EH (cell line): ENCODE measurements at places on chromosomes 1 and 21.
A peak's percentile ranks its signal among the peaks of the same experiment; 100 is the strongest.

- DNase-seq, result peak; percentile 58
Measured at GRCh38 chr1:66266756-66267155, 267.2 kb upstream of the SGIP1 start.

DNA sequence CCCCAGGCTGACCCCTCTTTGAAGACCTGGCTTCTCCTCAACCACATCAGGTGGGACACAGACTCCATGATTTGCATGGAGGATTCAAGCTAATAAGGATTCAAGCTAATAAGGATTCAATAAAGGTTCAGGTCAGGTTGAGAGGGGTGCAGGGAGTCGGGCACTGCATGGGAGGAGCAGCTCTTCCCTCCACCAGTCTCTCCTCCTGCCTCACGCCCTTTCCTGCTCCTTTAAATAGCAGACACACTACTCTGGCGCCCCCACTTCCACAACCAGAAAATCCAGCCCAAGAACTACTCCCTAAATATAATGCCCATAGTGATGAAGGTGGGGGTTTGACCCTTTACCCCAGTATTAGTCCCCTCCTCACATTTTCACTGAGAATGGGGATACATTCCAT is 7.1 kb downstream of the MEX3A start:
- no peak for DNase-seq

GRCh38 chr1:111631502-111631901 is 11.9 kb downstream of the RAP1A start:
- no peak for DNase-seq

- no peak for DNase-seq
Measured at GRCh38 chr1:90335558-90335957, 340.6 kb downstream of the ZNF326 start.

GRCh38 chr1:43802356-43802980 is 95.1 kb downstream of the ST3GAL3 start:
- DNase-seq, result no peak

GRCh38 chr1:171788696-171789095 is 7.2 kb downstream of the METTL13 start:
- DNase-seq, result peak; percentile 88

DNA sequence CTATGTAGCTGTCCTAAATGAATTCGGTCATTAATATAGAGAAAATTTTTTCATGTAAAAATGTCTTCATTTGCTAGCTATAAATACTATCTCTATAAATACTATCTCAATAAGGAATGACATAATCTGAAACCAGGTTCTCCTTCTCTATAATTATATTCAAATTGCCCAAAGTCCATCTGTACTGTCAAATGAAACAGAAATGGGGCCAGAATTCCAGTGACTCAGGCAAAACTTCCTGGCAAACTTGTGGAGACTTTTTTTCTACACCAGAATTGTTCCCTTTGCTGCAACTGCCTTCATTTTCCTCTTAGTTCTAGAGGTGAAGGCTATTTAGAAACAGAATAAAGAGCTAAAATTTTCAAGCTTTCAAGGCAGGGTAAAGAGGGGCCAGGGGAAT is 152.5 kb downstream of the KCNH1 start:
- no peak for DNase-seq

DNA sequence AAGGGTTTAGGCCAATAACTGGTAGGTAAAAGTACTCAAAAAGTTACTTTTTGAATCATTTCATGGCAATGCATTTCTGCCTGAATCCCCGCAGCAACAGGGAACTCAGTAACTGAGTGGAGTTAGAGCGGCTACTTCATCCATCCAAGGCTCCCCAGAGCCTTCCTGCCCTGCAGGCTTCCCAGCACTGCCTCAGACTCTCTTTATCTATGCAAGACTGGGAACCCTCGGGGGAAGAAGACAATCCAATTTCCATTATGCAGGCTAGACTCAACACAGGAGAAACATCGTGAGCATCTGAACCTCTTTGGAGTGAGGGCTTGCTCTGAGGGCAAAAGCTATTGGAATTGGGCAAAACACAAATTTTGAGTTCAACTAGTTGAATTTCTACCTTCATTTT is 23.1 kb downstream of the ZMYND12 start:
- no peak for DNase-seq
